SJCRH30 (cell line): ENCODE measurements at places on chromosomes 3 and 15.

GRCh38 chr15:36878684-36879262, 221.6 kb downstream of the MEIS2 start:
- no peak for DNase-seq
- no peak overlapping the region for H3K4me3 ChIP-seq
- no peak overlapping the region for H3K27ac ChIP-seq
- no peaks in the 10 kb centered on the region for H3K36me3 ChIP-seq
- H3K27me3 ChIP-seq: no peaks in the 10 kb centered on the region; the same call in none of the 2 replicates
- no peaks in the 10 kb centered on the region for H3K4me1 ChIP-seq

- H3K4me1 ChIP-seq: no peaks in the 10 kb centered on the region
- no peak overlapping the region for H3K27ac ChIP-seq
- peaks cover 17% of the 10 kb centered on the region for H3K36me3 ChIP-seq
- no peak overlapping the region for H3K4me3 ChIP-seq
Measured at GRCh38 chr3:138497851-138498250, 63.4 kb downstream of the ESYT3 start.

DNA sequence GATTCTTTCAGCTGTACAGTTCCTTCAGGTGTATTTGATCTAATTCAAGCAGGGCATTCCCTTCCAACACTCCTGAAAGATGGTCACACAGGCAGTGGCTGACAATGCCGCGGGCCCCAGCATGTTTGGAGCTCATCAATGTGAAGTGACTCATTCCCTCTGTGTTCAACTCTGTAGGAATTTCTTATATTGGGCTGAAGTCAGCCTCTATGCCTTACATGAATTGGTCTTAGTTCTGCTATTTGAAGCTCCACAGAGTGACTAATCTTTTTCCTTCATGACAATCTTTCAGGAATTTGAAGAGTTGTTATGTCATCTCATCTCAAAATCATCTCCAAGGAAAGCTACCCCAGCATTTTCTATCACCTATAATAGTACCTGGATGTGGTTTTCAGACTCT, 142.5 kb upstream of the C2CD4B start:
- H3K27ac ChIP-seq: no peak overlapping the region
- H3K36me3 ChIP-seq: no peaks in the 10 kb centered on the region
- no peaks in the 10 kb centered on the region for H3K4me1 ChIP-seq
- H3K27me3 ChIP-seq: no peaks in the 10 kb centered on the region
- no peak overlapping the region for H3K4me3 ChIP-seq
- DNase-seq: no peak

- no peaks in the 10 kb centered on the region; the same call in 1 of the 2 replicates for H3K4me1 ChIP-seq
- H3K27me3 ChIP-seq: no peaks in the 10 kb centered on the region
- no peak for DNase-seq
- no peak overlapping the region for H3K4me3 ChIP-seq
- no peak overlapping the region for H3K27ac ChIP-seq
Measured at GRCh38 chr15:34984889-34985630, 3.0 kb downstream of the ZNF770 start.

GRCh38 chr3:27729325-27729724, 7.2 kb upstream of the EOMES start:
- H3K27ac ChIP-seq: no peak overlapping the region
- no peak for DNase-seq
- H3K27me3 ChIP-seq: no peaks in the 10 kb centered on the region
- no peaks in the 10 kb centered on the region for H3K4me1 ChIP-seq

- no peak overlapping the region for H3K27ac ChIP-seq
- peaks cover 3% of the 10 kb centered on the region; the same call in 1 of the 2 replicates for H3K36me3 ChIP-seq
- no peaks in the 10 kb centered on the region for H3K4me1 ChIP-seq
Measured at GRCh38 chr15:75565062-75565970, 13.8 kb downstream of the PTPN9 start.

DNA sequence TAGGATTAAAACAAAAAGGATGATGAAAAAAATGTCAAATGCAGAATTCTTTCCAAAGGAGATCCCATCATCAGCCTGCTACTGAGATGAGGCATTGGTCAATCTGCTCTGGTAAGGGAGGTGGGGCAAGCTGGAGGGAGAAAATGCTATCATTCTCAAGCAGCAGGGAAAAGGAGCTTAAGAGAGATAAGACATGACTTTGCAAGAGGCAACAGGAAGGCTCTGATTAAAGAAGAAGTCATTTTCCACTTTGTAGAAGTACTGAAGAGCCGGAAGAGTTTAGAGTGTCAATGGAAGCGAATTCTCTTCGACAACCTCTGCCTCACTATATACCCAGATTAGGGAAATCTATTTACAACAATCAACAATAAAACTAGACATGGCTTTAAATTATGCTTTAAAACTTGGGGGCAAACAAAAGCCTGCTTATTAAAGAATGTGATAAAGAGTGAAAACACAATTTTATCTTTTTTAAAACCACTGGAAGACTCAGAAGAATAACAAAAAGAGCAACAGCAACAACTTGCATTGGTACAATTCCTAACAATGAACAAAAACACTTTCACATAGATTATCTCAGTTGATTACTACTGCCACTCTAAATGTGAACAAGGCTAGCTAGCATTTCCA, 81.8 kb upstream of the NANOGP8 start:
- H3K4me1 ChIP-seq: 0 out of 2 replicates have a peak, but pooled peaks cover 3% of the 10 kb centered on the region
- no peak overlapping the region for H3K4me3 ChIP-seq
- H3K36me3 ChIP-seq: no peaks in the 10 kb centered on the region
- no peak for DNase-seq

DNA sequence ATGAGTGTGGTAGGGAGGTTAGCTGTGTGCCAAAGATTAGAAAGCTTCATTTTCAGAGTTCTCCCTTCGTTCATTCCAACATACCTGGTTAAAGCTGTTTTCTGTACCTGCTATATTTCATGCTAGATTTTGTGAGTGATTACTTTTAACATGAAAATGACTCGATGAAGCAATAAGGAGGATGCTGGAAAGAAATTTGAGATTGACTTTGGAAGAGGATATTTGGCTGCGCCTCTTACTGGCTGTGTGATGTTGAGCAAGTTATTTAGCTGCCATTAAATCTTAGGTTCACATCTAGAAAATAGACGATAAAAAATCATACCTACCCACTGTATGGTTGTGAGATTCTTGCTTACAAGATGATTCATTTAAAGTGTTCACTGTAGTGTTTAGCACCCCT, 288.7 kb downstream of the ZIC4 start:
- peaks cover 16% of the 10 kb centered on the region for H3K4me1 ChIP-seq
- no peaks in the 10 kb centered on the region for H3K36me3 ChIP-seq
- no peak overlapping the region for H3K4me3 ChIP-seq
- no peak overlapping the region for H3K27ac ChIP-seq
- no peaks in the 10 kb centered on the region for H3K27me3 ChIP-seq

DNA sequence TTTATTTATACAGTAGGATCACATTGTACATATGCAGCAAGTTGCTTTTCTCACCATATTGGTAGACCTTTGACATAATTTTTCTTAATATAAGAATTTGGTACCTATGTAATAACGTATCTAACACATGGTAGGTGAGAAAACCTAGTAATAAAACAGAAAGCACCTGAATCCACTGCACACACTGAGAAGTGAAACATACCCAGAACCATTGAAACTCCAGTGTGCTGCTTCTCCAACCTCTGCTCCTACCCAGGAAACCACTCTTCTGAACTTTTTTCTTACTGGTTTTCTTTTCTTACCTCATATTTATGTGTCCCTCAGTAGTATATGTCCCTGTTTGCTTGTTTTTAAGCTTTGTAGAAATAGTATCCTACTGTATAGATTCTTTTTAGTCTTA, 293.0 kb downstream of the UBE2E2 start:
- H3K27ac ChIP-seq: no peak overlapping the region
- no peak overlapping the region for H3K4me3 ChIP-seq
- H3K27me3 ChIP-seq: no peaks in the 10 kb centered on the region
- no peak for DNase-seq
- peaks cover 3% of the 10 kb centered on the region for H3K4me1 ChIP-seq

GRCh38 chr15:89802986-89803824, 11.4 kb downstream of the ANPEP start:
- H3K4me3 ChIP-seq: peak overlapping the region; percentile 51
- DNase-seq: no peak
- peak overlapping the region; percentile 49; the same call in 1 of the 2 replicates for H3K27ac ChIP-seq
- peaks cover 11% of the 10 kb centered on the region for H3K4me1 ChIP-seq

DNA sequence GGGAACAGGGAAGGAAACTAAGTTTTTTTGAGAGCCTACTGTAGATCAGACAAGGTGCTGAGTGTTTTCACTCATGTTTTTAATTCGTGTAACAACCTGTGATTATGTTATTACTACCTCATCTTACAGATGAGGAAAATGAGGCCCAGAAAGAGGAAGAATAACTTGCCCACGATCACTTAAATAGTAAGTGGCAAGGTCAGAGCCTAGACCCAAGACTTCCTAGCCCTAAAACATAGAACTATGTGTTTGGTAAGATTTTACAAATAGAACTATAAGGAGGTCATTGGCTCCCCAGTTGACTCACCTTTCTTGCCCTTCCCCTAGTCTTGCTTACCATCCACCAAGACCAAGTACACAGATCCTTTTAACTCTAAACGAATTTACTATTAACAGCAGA, 13.7 kb downstream of the SENP8 start:
- H3K27me3 ChIP-seq: no peaks in the 10 kb centered on the region
- DNase-seq: no peak
- no peaks in the 10 kb centered on the region for H3K36me3 ChIP-seq
- no peak overlapping the region for H3K4me3 ChIP-seq

DNA sequence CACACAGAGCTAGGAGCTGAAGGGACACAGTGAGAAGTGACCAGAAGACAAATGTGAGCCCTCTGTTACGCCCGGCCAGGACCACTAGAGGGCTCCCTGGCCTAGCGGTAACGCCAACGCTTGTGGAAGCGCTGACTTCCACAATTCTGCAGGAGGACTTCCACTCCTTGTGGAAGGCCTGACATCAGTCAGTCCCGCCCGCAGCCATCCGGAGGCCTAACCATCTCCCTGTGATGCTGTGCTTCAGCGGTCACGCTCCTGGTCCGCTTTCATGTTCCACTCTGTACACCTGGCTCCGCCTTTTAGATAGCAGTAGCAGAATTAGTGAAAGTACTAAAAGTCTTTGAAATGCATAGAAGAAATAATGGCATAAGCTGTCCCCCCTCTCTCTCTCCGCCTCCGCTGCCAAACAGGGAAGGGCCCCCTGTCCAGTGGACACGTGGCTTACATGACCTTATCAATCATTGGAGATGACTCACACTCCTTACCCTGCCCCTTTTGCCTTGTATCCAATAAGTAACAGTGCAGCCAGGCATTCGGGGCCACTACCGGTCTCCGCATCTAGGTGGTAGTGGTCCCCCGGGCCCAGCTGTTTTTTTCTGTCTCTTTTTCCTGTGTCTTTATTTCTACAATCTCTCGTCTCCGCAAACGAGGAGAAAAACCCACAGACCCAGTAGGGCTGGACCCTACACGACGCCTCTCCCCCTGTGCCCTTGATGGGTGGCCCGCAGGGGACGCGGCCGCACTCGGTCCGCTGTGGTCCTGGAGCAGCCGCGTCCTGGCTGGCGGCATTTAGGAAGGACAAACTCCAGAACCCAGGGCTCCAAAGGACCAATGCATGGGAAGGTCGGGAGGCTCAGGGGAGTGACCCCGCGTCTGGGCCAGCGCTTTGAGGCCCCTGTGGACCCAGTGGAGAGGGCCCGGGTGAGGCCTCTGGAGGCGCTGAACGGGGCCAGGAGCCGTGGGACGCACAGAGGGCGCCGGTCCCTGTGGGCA, 27.0 kb upstream of the RPL32 start:
- DNase-seq: peak; percentile 80
- H3K27ac ChIP-seq: no peak overlapping the region
- no peak overlapping the region for H3K4me3 ChIP-seq
- H3K4me1 ChIP-seq: peaks cover 4% of the 10 kb centered on the region

DNA sequence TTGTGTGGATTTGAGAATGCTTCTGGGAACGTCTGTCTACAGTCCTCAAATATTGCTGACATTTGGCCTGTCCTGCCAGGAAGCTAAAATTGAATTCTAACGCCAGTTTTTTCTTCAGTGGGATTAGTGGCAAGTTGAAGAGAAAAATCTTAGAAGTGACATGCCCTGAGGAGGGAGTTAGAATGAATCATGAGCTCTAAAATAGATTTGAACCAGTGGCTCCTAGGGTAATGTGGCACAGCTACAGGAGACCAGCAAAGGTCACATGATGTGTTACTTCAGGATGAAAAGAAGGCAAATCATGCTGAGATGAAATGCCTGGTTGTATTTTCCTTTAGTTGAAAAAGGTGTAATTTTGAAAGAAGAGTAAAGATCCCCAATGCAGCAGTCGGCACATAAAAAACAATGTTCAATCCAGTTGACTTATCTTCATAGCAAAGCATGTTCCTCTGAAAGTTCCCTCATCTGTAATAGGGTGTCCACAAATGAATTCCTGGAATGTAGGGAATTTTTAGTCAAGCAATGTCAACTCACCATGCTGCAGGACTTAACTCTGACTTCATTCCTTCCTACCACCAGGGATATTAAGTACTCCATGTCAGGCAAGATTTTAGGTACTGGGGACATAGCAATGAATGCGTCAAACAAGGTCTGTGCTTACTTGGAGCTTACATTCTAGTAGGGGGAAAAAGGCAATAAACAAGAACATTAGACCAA, 171.6 kb downstream of the CADPS start:
- peaks cover 10% of the 10 kb centered on the region; the same call in 1 of the 2 replicates for H3K4me1 ChIP-seq
- H3K27ac ChIP-seq: no peak overlapping the region
- no peak for DNase-seq
- H3K36me3 ChIP-seq: no peaks in the 10 kb centered on the region
- H3K27me3 ChIP-seq: no peaks in the 10 kb centered on the region
- H3K4me3 ChIP-seq: no peak overlapping the region

DNA sequence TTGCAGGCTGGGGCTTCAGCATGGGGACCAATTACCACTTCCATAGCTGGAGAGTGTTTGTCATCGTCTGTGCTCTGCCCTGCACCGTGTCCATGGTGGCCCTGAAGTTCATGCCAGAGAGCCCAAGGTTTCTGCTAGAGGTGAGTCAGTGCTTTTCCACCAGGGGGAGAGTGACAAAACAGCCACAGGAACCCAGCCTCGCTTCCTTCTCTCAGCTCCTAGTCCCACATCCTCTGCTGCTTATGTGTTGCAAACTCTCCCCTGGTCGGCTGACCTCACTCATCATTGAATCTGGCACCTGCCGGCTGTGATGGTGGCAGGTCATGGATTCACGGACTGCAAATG, 158.3 kb downstream of the SV2B start:
- no peak overlapping the region for H3K27ac ChIP-seq
- no peaks in the 10 kb centered on the region for H3K4me1 ChIP-seq
- no peak for DNase-seq
- H3K27me3 ChIP-seq: peaks cover 6% of the 10 kb centered on the region; the same call in 1 of the 2 replicates
- H3K36me3 ChIP-seq: no peaks in the 10 kb centered on the region

DNA sequence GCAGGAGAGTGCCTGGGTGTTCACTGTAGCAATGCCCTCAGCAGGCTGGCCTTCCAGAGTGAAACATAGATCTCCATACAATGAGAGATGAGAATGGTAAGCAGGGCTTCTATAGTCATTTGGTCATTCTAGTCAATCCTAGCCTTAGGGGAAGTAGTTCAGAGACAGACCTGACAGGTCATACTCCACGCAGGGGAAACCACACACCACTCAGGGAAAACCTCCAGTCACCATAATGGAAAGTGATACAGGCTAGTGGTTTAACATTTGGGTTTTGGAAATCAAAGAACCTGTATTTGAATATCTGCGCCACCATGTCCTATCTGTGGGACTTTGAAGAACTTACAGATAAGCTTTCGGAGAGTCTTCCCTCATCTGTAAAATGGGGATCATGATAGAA, 425.7 kb upstream of the PPP2R3A start:
- H3K27me3 ChIP-seq: no peaks in the 10 kb centered on the region
- DNase-seq: no peak
- no peaks in the 10 kb centered on the region for H3K36me3 ChIP-seq
- H3K27ac ChIP-seq: no peak overlapping the region

GRCh38 chr3:197511130-197511529, 44.6 kb downstream of the BDH1 start:
- DNase-seq: no peak

GRCh38 chr15:48459571-48460442, 128.6 kb downstream of the DUT start:
- no peak overlapping the region for H3K27ac ChIP-seq
- peaks cover 20% of the 10 kb centered on the region for H3K36me3 ChIP-seq
- H3K4me1 ChIP-seq: no peaks in the 10 kb centered on the region
- H3K4me3 ChIP-seq: no peak overlapping the region
